Fibroblast of skin of scalp (primary cell): ENCODE measurements at places on chromosomes 2 and 18.

DNA sequence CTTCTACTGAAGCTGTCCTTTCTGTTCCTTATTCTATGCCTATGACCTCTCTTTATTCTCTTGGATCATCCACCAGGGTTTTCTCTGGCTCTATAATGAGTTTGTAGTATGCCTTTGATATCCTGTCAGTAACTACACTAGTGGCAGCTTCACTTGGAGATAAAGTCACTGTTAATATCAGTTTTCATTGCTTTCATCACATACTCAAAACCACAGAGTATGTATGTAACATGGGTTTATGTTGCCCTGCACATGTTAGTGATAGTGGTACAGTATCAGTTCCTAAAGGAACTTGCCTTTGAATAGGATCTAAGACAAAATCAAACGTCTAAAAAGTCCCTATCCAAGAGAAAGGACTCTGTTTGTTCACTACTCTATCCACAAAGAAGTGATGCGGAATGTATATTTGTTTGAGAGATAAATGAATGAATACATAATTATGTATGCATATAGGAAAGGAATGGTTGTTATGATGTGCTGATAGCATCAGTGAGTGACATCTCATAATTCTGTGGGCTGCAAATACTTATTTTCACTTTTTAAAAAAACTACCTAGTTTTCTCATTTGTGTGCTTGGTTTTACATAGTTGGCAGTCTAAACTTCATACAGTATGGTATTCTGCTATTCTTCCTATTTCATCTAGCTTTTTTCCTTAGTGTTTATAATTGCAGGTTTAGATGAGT is 45.1 kb downstream of the TET3 start:
- DNase-seq = no peak

DNA sequence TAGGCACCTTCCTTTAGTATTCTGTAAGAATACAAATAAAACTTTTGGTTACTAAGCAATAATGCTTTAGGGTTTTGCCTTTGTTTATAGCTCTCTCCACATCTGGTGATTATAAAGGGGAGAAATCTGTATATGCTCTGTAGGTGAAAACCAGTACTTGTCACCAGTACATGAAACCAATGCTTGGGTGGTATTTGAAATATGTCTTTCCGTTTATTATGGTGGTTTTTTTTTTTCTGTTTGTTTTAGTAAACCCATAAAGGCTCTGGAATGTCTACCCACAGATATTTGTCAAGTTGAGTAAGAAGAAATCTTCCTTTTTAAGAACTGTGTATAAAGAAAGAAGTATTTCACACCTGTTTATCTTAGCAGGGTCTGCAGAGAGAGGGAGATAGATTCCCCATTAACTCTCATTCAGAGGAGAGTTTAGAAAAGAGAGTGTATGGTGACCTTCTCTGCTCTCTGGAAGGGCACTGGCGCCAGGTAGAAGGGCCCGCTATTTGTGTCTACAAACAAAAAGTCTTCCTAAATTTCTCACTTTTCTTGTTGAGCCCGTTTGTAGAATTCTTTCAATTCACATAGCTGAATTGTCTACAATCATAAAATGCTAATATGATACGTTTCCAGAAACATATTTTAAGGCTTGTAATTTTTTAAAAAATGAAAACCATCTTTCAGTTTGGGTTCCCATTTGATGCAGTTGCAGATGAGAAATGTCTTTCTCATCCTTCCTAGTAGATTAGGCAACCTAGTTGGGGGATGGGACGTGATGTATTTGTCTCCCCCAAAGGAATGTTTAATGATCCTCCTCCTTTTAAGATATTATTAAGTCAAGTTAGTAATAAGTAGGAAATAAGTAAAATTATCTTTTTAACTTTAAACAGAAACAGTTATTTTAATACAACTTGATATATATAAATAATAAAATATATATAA is 33.9 kb downstream of the MAP3K20 start:
- DNase-seq = peak; percentile 91

GRCh38 chr2:144663207-144663606 is 143.3 kb upstream of the ZEB2 start:
- DNase-seq = no peak

GRCh38 chr2:217437290-217437870 is 565.4 kb downstream of the TNS1 start:
- DNase-seq = no peak

DNA sequence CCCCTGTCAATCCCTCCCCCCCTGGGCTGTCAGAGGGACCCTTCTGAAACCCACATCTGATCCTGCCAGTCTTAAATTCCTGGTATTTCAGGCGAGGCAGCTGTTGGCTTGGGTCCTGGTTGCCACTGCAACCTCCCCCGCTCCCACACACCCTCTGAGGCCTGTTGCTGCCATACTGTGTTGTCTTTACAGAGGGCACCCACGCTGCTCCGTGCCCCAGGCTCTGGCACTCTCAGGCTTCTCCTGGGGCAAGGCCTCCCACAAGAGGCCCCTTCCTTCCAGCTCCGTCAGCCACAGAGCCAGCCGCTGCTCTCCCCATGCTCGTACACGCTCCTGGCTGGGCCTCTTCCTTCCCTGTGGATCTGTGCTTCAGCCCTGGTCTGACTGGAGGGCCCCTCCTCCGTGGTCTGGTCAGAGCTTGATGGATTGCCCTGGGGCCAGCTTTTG is 8.6 kb downstream of the CABLES1 start:
- peak; percentile 24 for DNase-seq

DNA sequence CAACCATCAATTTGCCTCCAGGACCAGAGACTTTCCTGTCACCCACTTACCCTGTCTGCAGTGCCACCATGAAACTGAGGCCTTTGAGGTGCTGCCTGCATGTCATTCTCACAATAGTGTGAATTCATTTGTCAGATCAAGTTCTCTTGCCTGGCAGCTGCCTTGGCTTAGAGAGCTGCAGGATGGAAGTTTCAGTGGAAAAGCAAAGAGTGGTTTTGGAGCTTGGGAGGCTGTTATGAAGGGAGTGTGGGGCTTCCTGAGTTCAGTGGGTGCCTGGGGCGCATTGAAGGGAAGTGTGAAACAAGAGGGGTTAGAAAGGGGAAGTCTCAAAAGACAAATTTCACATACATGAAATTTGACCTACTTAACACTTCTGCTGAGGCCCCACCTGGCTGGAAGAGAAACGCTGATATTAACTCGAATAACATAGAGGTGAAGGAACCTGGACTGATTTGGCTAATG is 7.9 kb upstream of the LBH start:
- no peak for DNase-seq
